ENCODE measurements at places on chromosomes 7 and 10. TPM values are rescaled to one million over a fixed set of nuclear protein-coding genes. Genes with fewer than 3 reads are reported as not detected.

DNA sequence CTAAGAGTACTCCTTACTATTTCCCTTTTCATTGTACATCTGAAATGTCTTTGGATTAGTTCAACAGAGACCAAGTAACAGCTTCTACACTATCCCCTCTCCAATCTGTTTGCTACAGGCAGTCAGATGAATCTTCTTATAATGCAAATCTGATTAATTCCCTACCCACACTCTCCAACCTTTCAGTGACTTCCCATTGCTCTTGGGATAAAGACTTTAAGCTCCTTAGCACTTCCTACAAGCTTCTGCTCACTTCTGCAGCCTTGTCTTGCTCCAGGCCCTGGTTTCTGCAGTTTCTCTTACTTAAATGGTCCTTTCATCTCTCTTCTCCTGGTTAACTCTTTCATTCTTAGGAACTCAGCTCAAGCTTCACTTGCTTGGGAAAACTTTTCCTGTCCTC is 65.2 kb upstream of the FEZF1 start:
- DNase-seq, result no peak

DNA sequence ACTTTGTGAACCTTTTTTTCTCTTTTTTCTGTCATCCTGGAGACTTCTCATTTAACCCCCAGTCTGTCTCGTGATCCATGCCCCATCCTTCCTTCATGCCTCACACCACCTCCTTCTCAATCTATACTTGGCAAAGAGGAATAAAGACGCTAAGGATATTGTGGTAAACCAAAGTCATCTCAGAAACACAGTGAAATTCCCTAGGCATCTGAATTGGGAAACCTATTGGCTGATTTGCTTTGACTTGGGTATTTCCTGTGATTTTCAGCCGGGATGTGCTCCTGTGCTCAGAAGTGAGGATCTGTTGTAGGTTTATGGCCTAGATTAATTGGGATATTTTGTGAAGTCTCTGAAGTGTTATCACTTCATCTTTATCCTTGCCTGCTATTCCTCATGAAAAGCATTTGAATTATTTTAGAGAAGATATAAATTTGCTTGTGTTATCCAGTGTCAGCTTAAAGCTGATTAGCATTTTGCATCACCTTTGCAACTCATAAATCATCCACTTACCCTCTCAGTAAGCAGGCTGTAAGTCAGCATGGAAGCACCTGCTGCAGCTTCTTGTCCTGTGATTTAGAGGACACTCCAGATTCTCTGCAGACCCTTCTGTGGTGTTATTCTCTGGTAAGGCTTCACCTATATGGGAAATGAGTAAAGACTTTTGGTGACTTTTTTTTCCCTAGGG is 138.0 kb downstream of the AUTS2 start:
- DNase-seq, result no peak

SLC18A2 gene
- polyA plus RNA-seq, result 1.00 TPM

DNA sequence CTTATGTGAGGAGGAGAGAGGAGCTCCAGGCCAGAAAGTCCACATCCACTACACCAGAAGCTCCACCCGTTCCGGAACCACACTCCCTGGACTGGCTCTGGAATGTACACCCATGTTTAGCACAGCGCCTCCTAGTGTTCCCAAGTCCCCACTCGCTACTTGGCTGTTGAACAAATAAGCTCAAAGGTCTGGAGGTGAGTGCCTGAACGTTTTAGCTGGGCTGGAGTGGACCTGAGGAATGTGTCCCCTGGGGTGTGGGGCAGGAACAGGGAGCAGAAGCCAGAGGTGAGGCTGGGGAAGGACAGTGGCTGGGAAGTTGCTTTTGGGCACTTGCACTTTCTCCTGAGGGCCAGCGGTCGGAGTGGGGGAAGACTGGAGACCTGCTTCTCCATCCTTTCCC is 164.1 kb upstream of the CDCA7L start:
- DNase-seq, result no peak

- DNase-seq, result no peak
Observed at GRCh38 chr7:148458263-148458662, 132.3 kb upstream of the C7orf33 start.

H2BK1 gene
- polyA plus RNA-seq, result not detected

PNLIPRP2 gene
- not detected for polyA plus RNA-seq

ASIC3 gene
- polyA plus RNA-seq, result 2.3 TPM

NCF1 gene
- polyA plus RNA-seq, result 1.2 TPM
